ENCODE measurements at places on chromosomes 3 and 15.

GRCh38 chr15:35102186-35102585 lies 17.1 kb upstream of the NANOGP8 start:
- DNase-seq: no peak

- DNase-seq: no peak
These were observed 15.7 kb upstream of the HHATL start for GRCh38 chr3:42718338-42718737.

DNA sequence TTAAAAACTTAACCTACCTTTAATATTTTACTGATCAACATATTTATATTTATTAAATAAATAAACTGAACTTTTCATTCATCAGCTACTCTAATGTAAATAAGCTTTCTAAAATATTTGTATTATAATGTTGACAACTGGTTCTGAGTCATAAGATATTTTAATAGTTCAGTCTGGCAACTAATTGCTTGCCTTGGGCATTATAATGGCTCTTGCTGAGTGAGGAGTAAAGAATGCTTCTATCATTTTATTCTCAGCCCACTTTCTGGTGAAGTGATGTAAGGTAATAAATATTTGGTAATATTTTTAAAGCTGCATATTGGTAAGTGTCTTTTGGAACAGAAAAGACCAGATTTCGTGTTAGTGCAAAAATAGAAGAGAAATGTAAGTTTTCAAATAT lies 81.5 kb downstream of the DIPK2A start:
- DNase-seq: no peak

DNA sequence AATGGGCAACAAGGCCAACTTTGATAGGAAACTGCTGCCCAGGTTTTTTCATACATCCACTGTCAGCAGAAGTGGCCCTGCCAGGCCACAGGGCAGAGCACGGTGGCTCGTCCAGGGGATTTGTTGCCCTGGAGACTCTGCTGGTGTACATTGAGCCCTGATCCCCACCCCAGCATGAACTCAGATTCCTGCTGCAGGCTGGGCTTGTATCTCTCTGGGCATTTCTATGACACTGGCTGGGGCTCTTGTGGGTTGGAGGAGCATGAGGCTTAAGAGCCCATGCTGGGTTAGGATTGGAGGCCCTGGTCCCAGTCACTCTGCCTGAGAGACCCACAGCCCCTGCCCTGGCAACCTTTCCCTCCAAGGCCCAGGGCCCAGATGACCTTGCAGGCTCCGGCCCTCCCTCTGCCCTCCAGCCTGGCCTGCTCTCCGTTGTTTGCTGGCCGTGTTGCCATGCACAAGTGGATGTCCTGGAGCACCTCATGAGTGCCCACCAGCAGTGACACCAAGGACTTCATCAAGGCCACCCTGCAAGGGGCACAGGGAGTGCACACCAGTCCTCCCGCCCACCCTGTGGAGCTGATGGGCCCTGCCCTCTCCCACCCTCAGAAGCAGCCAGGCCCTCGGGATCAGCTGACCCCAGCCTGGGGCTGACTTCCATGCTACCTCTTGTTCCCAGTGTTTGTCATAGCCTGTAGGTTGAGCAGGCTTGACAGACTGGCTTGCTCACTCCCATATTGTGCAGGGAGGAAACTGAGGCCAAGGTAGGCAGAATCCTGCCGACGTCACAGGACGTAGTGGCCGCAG lies 58.2 kb downstream of the ZNF445 start:
- DNase-seq: peak; percentile 14

GRCh38 chr3:160213191-160213590 lies 12.0 kb upstream of the C3orf80 start:
- DNase-seq: no peak

GRCh38 chr3:66442254-66443117 lies 58.3 kb downstream of the LRIG1 start:
- DNase-seq: peak; percentile 79

All from ureter (tissue), 1 donor.